ENCODE measurements at places on chromosomes 13 and 19.
A peak's percentile ranks its signal among the peaks of the same experiment; 100 is the strongest.

GRCh38 chr19:378706-379105, 30.2 kb downstream of the C2CD4C start:
- DNase-seq: no peak

DNA sequence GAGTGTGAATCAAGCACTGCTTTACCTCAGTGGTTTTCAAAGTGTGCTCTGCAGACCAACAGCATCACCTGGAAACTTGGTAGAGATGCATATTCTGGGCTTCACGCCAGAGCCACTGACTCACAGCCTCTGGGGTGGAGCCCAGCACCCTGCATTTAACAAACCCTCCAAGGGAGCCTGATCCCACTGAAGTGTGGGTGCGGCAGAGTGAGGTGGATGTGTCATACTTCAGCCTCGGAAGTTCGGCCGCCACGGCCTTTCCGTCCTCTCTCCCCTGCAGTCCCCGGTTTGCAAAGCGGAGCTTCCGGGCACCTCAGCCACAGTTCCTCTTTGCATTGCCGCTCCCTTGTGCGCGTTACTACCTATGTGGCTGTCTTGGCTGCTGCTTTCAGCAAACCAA, 33.3 kb upstream of the MICU2 start:
- DNase-seq: peak; percentile 23

- DNase-seq: no peak
Observed at GRCh38 chr13:53601113-53601512, 572.5 kb downstream of the OLFM4 start.

- no peak for DNase-seq
Observed at GRCh38 chr19:4067396-4068046, 822 bp upstream of the ZBTB7A start.

DNA sequence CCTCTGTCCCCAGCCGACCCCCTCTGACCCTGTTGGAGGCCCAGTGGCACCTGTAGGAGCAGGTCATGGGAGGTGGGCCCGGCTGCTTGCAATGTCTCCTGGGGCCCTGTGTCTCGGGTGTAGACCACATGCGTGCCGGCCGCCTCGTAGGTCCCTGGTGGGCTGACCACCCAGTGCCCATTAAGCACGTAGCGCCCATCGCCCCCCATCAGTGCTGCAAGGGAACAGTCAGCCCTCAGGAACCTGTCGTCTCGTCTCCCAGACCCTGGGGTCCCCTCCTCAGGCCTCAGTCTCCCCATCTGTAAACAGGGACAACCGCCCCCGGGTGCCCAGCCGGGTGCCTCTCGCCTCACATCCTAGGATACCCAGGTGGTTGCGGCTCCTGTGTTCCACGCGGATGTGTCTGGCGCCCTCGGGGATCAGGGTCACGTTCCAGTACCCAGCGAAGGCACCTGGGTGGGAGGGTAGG, 5.6 kb downstream of the ADAMTSL5 start:
- no peak for DNase-seq

GRCh38 chr13:76350399-76350798, 535.8 kb downstream of the KCTD12 start:
- DNase-seq: peak; percentile 52

- DNase-seq: no peak
Observed at GRCh38 chr13:61094865-61095264, 320.8 kb downstream of the PCDH20 start.
